ENCODE measurements at places on chromosomes 1 and 21.

DNA sequence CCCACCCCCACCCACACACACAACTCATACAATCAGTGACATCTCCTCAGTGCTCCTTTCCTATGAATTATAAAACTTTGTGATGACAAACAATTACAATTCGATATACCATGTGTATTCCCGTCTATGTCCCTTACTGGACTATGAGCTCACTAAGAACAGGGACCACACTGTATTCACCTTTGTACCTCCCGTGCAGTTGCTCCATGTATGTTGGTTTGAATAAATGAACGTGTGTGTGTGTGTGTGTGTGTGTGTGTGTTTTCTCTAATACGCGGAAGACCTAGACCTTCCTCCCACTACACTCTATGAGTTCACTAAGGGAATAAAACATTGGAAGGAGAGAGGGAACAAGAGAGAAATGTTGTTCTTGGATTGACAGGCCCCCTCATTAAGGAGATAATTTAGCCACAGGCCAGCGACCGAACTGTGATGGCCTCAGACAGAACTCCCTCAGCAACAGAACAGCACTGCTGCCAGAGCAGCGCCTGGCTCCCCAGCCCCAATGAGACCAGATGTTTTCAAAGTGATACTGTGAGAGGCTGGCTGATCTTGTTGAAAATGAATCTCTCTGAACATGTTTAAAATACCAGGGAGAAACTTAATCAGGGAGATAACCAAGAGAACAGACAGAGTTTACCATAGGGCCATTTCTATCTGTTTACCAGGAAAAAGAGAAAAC lies 21.7 kb downstream of the BCAR3 start:
- DNase-seq = no peak

- no peak for DNase-seq
These were observed 79.3 kb downstream of the SH3BGR start for GRCh38 chr21:39531064-39531463.

DNA sequence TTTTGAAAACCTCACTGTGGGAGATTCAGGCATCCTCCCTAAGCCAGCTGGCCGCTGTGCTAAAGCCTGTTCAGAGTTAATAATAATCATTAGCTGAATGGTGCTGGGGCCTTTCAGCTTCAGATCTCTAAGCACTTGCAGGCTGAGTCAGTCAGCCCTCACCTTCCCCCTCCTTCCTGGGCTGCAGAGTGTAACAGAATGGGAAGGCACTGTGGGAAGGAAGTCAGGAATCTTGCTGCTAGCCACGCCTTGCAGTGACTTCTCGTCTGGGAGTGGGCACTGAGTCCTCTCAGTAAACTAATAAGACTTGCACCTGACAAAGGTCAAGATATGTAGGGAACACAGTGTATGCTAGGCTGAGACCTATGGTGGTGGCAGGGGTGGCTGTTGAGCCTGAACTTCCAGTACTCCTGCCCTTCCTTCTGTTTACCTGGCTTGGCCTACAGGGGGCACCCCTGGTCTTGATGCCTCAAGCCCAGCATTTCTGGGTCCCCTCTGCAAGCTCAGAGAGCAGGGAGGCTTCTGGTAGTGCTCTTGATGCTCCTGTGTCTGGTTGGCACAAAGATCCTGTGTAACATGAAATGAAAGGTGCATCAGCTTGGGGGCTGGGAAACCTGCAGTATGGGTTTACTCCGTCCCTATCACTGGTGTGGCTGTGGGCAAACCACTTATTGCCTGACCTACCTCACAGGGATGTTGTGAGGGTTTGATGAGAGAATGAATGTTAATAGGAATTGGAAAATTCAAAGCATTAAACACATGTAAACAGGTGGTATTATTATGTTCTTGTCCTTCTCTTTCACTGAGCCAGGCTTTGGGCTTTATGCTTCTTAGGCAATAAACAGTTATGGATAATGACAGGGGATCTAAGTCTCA lies 6.0 kb downstream of the CYB561D1 start:
- peak; percentile 51 for DNase-seq

- no peak for DNase-seq
These were observed 8.1 kb upstream of the NTNG1 start for GRCh38 chr1:107132780-107133179.

DNA sequence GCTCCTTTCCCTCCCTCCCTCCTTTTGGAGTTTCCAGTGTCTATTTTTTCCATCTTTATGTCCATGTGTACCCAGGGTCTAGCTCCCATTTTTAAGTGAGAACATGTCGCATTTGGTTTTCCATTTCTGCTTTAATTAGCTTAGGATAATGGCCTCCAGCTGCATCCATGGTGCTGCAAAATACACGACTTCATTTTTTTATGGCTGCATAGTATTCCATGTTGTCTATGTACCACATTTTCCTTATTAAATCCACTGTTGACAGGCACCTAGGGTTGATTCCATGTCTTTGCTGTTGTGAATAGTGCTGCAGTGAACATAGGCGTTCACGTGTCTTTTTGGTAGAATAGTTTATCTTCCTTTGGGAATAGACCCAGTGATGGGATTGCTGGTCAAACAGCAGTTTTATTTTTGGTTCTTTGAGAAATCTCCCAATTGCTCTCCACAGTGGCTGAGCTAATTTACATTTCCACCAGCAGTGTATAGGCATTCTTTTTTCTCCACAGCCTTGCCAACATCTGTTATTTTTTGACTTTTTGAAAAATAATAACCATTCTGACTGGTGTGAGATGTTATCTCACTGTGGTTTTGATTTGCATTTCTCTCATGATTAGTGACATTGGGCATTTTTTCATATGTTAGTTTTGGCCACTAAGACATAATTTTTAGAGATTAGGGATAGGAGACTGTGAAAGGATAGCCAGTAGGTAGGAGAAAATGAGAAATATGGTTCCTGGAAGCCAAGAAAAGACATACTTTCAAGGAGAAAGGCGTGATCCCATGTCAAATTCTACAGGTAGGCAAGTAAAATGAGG lies 50.4 kb downstream of the ADAMTS1 start:
- DNase-seq = no peak

DNA sequence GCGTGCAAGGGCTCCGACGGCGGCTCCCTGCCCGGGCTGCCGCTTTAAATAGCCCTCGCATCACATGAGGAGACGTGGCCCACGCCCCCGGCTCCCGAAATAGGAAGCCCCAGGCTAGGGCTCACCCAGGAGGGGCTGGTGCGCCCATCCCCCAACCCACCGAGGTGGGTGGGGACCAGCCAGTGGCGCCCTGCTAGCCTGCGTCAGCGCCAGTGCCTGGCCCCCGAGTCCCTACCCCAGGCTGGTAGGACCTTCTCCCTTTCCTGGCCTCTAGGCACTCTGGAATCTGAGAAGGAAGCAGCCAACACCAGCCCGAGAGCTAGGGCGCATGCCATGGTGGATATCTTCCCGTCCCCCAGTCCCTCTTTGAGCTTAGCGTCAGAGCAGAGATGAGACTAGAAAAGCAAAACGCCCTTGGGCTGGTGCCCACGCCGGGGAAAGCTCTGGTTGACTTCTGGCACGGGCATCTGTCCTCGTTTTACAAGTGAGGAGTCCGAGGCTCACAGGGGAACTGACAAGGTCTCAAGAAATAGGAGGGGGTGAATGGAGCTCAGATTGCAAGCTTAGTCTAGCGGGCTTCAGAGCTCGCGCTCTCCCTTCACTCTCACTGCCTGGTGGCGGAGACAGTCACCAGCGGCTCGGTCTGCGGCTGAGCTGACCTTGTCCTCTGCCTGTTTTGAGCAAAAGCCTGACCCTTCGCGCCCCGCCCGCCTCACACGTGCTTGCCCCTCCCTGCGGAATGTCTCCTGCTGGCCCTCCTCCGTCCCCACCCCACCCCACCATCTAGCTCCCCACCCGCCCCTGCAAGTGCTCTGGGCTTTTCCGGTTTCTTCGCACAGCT lies at the start of gene FABP3:
Gene FABP3, minus strand, starts transcription at position 21 of the 841 bp plus-strand sequence. CDS start 62 bp downstream, outside the sequence.
- DNase-seq = no peak

- no peak for DNase-seq
These were observed 6.3 kb downstream of the KCNQ4 start for GRCh38 chr1:40789661-40790430.

DNA sequence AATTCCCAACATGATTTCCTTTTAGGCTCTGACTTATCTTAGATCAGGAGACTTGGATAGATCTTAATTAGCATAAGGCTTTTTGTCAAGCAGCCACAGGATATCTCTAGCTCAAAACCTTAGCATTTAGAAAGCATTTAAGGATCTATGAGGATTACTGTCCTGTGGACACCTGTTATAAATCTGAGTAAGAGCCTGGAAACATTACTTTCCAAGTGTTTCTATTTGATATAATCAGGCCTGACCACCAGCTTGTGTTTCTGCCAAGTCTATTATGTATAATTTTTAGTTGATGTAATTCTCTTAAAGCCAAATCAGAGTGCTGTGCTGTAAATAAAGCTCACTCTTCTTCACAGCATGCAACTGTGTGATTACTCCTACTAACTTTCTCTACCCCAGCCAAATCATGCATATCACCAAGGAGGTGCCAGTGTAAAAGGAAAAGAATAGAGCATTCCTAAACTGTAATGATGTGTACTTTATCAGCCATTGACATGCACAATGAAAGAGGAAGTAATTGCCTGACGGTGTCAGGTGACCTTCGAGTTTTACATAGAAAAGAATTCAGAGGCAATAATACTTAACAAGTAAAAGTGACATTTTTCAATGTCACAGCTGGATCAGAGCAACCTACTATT lies 309.9 kb upstream of the PRMT6 start:
- no peak for DNase-seq

- DNase-seq = no peak
These were observed 50.8 kb upstream of the SSBP3 start for GRCh38 chr1:54456921-54457529.

- no peak for DNase-seq
These were observed 237.0 kb upstream of the SGIP1 start for GRCh38 chr1:66296951-66297350.

DNA sequence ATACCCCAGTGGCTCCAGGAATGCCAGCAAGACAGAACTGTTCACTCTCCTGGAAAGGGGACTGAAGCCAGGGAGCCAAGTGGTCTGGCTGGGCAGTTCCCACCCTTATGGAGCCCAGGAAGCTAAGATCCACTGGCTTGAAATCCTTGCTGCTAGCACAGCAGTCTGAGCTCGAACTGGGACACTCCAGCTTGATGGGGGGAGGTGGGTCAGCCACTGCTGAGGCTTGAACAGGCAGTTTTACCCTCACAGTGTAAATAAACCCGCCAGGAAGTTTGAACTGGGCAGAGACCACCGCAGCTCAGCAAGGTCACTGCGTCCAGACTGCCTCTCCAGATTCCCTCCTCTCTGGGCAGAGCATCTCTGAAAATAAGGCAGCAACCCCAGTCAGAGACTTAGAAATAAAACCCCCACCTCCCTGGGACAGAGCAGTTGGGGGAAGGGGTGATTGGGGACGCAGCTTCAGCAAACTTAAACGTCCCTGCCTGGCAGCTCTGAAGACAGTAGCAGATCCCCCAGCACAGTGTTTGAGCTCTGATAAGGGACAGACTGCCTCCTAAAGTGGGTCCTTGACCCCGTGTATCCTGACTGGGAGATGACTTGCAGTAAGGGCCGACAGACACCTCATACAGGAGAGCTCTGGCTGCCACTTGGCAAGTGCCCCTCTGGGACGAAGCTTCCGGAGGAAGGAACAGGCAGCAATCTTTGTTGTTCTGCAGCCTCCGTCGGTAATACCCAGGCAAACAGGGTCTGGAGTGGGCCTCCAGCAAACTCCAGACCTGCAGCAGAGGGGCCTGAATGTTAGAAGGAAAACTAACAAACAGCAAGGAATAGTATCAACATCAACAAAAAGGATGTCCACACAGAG lies 568.4 kb downstream of the PLA2G4A start:
- DNase-seq = no peak

GRCh38 chr1:35177237-35177786 lies 15.6 kb downstream of the SFPQ start:
- no peak for DNase-seq

- DNase-seq = no peak
These were observed 21.3 kb downstream of the OVAAL start for GRCh38 chr1:180579961-180580611.

DNA sequence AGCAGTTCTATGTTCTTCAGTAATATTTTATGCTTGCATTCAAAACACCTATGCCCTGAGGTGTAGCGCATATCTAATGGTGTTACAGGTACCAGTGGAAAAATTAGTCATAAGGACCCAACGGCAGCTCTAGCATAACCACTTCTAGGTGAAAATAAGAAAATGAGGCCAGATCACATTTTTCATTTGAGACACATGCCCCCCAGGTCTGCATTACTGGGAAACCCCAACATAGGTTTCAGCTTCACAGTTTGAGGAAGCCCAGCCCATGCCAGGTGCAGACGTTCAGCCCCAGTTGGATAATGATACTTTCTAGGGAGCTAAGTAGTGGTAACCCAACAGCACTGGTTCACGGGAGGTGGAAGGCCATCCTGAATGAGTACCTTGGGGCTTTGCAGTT lies 129.8 kb downstream of the CNIH3 start:
- no peak for DNase-seq

- no peak for DNase-seq
These were observed at the start of gene C1QB for GRCh38 chr1:22652881-22653316. C1QB (plus strand) TSS chr1:22653236; CDS start chr1:22659463, 6,227 bp downstream.

- DNase-seq = no peak
These were observed 101.3 kb upstream of the ESRRG start for GRCh38 chr1:216824511-216824910.

DNA sequence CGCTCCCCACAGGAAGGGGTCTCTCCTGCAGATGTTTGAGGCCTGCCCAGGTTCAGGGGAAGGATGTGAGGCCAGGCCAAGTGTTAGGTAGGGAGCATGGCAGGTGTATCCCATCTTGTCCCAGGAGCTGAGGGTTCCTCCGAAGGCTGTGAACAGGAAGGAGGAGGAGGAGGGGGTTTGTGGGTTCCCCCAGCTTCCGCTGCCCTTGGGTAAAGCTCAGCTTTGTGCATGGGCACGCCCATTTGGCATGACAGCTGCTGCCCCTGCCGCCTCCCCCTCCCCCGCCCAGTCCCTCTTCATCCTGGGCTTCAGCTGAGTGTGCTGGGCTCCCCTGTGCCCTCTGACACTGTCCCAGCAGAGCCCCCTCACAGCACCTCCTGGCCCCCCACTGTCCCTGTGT lies 25.5 kb downstream of the TNFRSF8 start:
- DNase-seq = no peak

DNA sequence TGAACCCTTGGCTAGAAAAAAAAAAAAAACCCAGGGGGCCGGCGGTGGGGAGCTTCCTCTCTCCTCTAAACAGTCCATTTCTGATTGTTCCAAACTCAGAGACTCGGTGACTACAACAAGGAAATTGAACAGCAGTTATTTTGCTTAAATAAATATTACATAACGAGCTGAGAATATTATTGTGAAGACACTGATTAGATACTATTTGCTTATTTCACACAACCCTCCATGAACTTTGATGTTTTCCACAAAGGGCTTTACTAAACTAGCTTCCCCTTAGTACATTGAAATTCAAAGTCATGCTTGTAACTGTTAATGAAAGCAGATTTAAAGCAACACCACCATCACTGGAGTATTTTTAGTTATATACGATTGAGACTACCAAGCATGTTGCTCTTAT lies at the start of gene CFHR5:
Gene CFHR5, plus strand, starts transcription at position 279 of the 400 bp plus-strand sequence. Its CDS starts 109 bp downstream, at position 388.
- DNase-seq = no peak

Measured in stimulated activated CD8-positive, alpha-beta memory T cell treated with anti-CD3 and anti-CD28 coated beads, Interleukin-15, amount 100 ng/mL, for 48 hours (primary cell).